ENCODE measurements at places on chromosomes 1 and 21.

GRCh38 chr1:247747616-247748015, 325 bp downstream of the OR14A2 start:
- no peak for DNase-seq

DNA sequence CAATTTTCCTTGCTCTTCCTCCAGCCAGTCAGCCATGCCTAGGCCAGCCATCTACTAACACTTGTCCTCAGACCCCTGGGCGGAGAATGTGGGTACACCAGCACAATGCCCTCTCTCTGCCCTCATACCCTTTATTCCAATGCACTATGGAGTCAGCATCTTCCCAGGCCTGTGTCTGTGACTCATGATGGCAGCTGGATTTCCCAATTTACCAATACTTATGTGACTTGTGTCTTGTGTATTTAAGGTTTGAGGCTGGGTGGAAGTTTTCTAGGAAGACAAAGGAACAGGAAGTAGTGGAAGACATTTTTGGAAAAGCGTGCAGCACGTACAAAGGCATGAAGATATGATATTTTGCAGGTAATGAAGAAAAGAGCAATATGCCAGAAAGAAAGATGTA, 114.3 kb downstream of the NMNAT2 start:
- no peak for DNase-seq

DNA sequence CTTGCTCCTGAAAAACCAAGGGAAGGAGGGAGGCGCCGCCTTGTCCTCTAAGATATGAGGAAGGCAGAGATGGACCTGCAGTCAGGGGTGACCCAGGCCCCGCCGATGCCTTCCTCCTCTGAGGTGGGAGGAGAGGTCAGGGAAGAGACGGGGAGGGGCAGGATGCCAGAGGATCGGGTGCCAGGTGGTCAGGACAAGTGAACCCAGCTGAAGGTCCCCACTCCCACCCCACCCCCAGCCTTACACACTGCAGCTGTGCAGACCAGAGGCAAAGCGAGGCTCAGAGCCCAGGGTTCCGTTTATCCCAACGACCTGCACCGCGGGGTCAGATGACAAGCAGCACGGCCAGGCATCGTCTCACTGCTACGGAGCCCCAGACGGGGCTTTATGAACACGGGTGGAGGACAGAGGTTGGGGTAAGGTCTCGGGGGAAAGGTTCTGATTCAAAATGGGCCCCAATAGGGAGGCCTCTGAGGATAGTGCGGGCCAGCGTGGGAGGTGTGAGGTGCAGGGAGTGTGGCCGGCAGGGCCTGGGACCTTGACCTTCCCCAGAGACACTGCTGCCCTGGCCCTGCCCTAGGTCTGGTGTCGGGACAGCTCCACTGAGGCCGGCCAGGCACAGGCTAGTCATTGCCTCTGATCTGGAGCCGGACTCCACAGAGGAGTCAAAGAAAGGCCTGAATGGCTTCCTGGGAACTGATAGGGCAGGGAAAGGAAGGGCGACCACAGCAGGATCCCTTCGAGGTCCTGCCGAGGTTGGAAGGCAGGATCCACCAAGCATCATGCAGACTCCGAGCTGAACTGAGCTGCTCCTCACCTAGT, 112.4 kb downstream of the WDR4 start:
- no peak for DNase-seq

GRCh38 chr1:185600641-185601040, 133.6 kb upstream of the HMCN1 start:
- DNase-seq: no peak

GRCh38 chr1:174726880-174727585, 272.7 kb upstream of the CACYBP start:
- DNase-seq: no peak

DNA sequence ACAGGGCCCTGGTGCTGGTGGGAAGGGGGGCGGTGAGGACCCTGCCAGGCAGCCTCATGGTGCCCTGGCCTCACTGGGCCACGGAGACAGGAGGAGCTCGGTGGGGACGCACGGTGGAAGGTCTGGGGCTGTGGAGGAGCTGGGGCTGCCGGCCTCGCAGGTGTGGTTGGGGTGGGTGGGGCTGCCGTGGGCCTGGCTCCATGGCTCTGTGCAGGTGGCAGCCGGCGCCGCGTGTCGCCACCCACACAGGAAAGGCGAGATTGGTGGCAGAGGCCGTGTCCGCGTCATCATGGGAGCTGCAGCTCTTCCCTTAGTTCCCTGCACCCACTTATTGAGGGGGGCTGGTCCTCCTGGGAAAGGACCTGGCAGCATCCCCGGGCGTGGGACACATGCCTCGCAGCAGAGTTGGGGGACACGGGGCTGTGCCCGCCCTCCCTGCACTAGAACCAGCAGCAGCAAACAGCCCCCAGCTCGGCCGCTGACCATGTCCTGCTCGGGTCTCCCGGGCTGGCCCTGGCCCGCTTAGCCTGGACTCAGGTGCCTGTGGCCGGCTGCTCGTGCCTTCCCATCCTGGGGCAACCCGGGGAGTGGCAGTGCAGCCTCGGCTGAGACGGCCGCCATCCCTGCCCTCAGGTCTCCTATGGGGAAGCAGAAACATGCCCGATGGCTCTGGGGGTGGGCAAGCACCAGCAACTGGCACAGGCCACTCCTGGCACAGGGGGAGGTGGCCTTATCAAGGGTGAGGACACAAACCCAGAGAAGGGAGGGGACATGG, 7.5 kb upstream of the TTC34 start:
- DNase-seq: no peak

GRCh38 chr21:45538381-45539045, 3.7 kb downstream of the SLC19A1 start:
- DNase-seq: no peak

GRCh38 chr1:222561656-222562055, 13.8 kb upstream of the HHIPL2 start:
- no peak for DNase-seq

GRCh38 chr1:241816008-241816407, 32.0 kb upstream of the EXO1 start:
- no peak for DNase-seq

DNA sequence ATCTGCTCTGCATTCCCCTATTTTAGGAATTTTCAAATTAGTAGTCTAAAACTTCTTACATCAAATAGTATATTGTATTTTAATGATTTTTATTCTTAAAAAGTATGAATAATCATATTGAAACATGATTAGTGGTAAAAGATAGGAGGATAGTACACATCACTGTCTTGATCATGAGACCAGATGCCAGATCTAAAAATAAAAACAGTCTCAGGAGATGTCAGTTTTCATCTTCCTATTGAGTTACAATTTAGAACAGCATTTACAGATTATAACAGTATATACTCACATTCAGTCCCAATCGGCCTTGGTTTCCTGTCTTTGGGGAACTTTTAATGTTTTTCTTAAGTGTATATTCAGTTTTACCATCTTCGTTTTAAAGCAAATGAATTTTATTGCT, 95.9 kb downstream of the USP25 start:
- DNase-seq: no peak

- DNase-seq: no peak
Measured at GRCh38 chr21:33025489-33026442, at the start of gene OLIG2. Gene OLIG2, plus strand, starts transcription at chr21:33025935. Its CDS starts 928 bp downstream, at chr21:33026863.

DNA sequence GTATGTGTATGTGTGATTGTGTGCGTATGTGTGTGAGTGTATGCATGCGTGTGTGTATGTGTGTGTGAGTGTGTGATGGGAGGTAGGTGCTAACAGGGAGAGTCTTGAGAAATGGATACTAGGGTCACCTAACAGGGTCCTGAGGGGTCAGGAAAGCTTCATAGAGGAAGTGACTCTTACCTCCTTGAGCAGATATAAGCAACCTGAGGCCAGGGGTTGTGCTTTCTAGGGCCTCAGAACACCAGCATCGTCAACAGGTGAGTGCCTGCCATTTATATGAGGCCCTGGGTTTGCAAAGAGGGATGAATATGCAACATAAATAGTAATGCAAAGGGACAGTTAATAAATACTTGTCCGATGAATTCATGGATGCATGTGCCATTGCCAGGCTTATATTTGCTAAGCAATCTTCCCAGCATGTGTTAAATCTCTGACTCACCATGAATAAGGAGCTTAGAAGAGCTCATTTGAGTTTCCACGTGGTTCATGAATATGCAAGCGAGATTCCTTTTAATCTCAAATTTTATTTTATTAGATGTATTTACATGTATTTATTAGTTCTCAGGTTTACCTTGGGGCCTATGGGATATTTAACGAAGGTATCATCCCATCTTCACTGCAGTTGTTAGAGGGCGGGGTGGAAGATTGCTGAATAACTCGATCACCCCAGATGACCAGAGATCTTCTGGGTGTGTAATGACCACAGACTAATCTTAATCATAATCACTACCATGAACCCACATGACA, 438.3 kb downstream of the CAMTA1 start:
- DNase-seq: peak; percentile 67

GRCh38 chr1:67019600-67020136, 34.3 kb downstream of the SLC35D1 start:
- peak; percentile 24 for DNase-seq

DNA sequence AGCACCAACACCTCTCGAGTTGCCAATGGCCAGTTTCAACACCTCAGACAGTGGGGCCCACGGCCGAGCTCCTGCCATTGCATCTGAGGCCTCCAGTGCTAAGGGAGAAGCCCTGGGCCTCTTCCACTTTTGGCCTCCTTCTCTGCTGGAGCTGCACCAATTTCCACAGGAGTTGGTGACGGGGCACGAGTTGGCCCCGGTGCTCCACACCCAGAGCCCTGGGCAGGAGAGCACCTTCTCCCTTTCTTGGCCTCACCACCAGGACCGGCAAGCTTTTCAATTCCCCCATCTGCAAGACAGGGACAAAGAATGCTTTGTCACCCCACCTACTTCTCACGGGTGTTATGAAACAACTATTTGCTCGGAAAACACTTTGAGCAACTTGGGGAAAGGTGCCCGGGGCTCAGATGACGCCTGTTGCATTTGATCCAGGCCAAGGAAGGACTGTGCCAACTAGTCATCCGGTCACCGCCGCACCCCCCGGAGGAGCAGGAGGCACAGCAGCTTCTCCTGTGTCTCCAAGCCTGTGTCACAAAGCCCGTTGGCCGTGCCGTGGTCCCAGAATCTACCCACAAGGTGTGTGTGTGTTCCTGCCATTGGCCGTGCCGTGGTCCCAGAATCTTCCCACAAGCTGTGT, 55.2 kb downstream of the TOMM20 start:
- DNase-seq: no peak

DNA sequence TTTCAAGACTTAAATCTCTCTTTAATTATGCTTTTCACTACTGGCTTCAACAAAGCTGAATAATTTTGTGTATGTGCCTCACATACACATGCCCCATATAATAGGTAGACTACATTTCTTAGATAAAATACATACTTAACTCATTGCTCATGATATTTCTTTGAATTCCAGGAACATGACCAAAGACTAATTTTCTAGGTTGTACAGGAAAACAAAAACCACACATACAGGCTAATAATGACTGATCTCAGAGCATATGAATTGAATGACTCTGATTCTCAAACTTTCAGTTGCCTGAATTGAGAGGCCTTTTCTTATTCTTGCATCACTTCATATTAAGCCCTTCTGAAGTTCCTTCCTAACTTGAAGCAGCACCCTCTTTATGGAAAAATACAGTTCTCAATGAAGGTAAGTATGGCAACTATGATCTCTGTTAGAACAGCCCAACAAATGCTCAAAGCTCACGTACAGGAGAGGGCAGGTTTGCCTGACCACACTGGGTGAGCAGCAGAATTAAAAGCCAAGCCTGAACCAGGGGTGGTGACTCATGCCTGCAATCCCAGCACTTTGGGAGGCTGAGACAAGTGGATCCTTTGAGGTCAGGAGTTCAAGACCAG, 22.6 kb upstream of the UAP1 start:
- DNase-seq: peak; percentile 64

DNA sequence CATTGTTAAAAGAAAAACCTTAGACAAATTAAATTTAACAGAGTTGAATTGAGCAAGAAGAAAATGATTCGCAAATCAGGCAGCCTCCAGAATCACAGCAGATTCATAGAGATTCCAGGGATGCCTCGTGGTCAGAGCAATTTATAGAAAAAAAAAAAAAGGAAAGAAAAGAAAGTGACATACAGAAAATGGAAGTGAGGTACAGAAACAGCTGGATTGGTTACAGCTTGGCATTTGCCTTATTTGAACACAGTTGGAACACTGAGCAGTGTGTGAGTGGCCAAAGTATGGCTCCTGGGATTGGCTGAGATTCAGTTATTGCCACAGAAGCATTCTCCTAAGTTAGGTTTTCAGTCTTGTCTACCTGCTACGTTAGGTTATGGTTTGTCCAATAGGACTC, 9.1 kb upstream of the C21orf91 start:
- DNase-seq: no peak

GRCh38 chr1:82091729-82092128, 291.0 kb downstream of the ADGRL2 start:
- no peak for DNase-seq

DNA sequence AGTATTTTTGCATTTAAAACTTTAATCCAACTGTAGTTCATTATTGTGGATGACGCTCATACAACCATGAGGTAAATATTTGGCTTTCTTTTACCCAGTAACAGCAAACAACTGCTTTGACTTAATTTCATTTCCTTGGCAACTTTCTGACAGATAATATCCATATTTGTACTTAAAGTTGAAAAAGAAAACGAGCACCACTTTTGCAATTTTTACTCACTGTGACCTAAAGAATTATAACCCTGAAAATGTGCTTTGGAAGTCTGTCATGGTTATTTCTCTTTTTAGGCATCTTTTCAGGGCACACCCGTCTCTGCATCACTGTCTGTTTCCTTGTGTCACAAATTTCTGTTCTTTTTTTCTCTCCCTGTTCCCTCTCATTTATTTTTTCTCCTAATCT, 918 bp upstream of the CD2 start:
- DNase-seq: no peak

- no peak for DNase-seq
Measured at GRCh38 chr21:31945141-31945540, 72.3 kb downstream of the HUNK start.

GRCh38 chr1:8818325-8818775, 910 bp upstream of the RERE start:
- peak; percentile 45 for DNase-seq

DNA sequence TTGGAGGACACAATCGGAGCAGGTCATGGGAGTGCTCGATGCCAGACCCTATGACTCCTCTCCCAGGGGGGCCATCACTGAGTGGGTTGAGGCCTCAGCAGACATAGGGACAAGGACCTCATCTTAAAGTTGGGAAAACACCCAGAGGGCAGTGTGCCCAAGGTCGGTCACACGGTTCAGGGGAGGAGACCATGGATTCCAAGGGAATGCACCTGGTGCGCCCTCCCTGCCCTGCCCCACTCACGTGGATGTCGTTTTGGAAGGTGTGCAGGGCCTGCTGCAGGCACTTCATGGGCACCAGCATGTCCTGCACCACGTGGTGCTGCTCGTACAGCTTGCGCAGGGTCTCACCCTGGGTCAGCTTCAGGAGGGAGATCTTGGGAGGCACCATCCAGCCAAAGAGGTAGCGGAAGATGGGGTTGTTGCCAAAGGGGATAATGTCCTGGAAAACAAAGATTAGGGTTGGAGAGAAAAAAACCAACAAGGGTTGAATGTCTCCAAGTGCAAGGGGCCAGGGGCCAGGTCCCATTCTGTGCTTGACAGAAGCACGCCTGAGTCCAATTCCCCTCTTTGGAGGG, 33.1 kb downstream of the DHCR24 start:
- DNase-seq: no peak

Measured in HFF-Myc (cell line).